ENCODE measurements at places on chromosomes 3 and 15. TPM values are rescaled to one million over a fixed set of nuclear protein-coding genes. Genes with fewer than 3 reads are reported as not detected.

ARPIN gene
- total RNA-seq = 12.5 TPM

SCN11A gene
- not detected for total RNA-seq

CCDC54 gene
- not detected for total RNA-seq

ELL3 gene
- 1.2 TPM for total RNA-seq

ABHD14A gene
- 16.8 TPM for total RNA-seq

Data from A549 treated with Hydrocortisone at 1 μM for 4 hours (cell line).